COR-L47 (cell line): ENCODE measurements at places on chromosomes 2 and 18.

DNA sequence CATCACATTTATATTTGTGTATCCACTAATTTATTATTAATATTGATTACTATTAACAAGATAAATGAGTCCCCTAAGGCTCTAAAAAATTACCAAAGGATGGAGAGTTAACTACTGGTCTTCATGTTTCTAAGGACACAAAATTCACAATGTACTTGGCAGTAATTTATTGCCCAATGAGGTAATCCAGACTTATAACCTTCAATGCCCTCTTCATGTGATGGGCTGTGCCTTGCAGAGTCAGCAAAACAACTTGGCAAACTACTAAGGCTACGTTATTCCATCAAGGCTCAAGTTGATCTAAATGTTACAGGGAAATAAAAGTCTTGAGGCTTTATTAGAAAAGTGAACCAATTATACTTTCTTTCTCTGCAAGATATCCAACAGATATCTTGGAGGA is 804.9 kb upstream of the NXPH2 start:
- no peak for DNase-seq

DNA sequence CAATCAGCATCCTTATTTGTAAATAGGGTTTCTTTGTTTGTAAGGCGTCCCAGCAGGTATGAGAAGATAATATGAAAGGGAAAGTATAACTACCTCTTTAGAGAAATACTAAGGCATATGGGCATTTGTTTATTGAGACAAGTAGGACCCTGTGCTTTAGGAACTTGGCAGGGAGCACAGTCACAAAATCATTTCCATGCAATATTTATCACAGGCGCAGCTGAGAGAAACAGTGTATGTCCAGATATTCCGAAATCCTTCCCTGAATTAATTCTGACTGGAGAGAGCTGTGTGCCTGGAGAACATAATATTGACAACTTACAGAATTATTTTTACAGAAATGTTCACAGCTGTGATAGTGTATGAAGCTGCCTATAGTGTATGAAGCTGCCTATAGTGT is 416.7 kb downstream of the THSD7B start:
- DNase-seq: no peak

- no peak for DNase-seq
Measured at GRCh38 chr2:144541396-144541795, 21.5 kb upstream of the ZEB2 start.

DNA sequence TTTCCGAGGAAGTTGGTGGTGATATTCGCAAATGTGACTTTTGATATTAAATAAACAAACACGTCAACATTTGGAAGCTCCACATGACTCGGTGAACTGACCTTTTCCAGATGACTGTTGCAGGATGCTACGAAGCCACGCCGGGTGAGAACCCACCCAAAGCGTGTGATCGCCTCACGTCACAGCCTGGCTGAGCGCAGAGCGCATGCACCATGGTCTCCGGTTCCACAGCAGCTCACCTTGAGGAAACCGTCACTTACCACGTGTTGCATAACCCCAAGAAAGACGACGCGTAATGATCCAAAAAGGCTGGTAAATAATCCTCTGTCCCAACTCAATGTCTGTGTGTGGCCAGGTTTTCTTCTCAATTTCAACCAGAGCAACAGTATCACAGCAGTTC is 64.5 kb upstream of the CTDP1 start:
- no peak for DNase-seq

GRCh38 chr2:127426501-127427354 is 8.5 kb downstream of the PROC start:
- DNase-seq: no peak

DNA sequence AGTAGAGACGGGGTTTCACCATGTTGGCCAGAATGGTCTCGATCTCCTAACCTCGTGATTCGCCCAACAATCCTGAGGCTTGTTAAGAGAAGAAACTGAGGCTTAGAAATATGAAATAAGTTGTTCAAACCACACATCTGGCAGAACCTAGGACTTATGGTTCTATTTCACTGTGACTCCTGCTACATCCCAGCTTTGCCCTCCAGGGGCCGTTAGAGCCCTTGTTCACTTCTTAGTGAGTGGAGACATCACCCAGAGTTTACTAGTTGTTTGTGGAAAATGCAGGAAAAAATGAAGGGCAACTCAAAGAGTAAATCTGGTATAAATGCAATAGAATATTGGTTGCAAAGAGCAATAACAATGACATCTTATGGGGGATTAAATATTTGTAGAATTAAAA is 43.9 kb downstream of the MARCHF4 start:
- DNase-seq: no peak

GRCh38 chr2:239820836-239821693 is 204.1 kb downstream of the NDUFA10 start:
- no peak for DNase-seq

GRCh38 chr2:110883406-110883805 is 151.0 kb downstream of the ACOXL start:
- DNase-seq: no peak

- DNase-seq: no peak
Measured at GRCh38 chr2:225108805-225109204, 66.5 kb upstream of the DOCK10 start.

DNA sequence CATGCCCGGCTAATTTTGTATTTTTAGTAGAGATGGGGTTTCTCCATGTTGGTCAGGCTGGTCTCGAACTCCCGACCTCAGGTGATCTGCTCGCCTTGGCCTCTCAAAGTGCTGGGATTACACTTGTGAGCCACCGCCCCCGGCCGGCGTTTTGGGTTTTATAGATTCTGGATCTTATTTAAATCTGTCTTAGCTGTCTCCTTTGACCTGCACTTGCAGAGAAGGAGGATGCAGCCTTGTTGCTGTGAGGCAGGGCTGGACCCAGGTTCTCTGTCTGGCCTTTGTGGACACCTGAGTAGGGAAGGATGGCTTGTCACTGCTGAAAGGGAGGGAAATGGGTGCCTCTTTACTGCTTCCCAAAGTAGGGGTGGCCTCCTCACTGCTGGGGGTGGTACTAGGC is 83.0 kb upstream of the HS6ST1 start:
- DNase-seq: no peak

- DNase-seq: no peak
Measured at GRCh38 chr2:191217580-191217979, 27.6 kb upstream of the MYO1B start.
